ENCODE measurements at places on chromosomes 6 and 20.

DNA sequence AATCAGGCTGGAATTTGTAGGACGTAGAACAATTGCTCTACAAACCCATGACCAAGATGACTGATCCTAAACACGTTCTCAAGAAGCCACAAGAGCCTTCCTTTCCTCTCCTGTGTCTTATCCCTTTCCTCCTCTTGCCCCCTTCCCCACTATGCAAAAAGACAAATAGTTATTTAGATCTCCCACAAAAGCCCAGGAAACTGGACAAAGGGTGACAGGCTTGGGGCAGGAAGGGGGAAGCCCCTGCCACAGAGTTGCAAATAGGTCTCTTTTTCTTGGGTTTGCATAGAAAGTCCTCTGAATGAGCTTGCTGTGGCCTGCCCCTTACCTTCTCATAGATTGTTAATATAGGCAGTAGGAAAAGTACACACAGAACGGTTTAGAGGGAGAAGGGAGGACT is 377.1 kb upstream of the BTBD3 start:
- no peak for DNase-seq

DNA sequence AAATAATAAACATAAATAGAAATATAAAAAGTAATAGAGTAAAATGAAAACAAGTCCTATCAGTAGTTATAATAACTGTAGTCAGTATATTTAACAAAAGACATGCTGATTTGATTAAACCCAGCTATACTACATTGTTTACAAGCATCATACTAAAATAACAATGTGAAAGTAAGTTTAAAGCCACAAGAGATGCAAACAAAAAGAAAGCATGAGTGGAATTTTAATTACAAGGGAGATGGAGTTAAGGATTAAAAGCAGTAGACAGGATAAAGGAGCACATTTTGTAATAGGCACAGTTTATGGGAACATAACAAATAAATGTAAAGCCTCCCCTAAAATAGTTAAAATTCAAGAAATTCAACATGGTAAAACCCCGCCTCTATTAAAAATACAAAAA is 41.5 kb downstream of the SENP6 start:
- no peak for DNase-seq

DNA sequence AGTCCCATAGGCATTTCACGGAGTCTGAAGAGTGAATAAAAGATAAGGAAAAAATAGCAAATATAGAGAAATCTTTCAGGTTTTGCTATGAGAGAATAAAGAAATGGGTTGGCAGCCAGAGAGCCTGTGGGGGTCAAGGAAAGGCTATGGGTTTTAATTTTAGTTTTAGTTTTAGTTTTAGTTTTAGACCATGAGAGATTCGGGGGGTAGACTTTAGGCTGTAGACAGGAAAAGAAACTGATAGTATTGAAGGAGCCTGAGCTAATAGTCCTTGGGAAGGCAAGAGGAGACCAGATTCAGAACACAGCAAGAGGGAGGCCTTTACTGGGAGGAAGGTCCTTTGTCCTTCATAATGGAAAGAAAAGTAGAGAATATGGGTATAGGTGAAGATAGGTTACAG is 19.3 kb downstream of the DOP1A start:
- DNase-seq: no peak

DNA sequence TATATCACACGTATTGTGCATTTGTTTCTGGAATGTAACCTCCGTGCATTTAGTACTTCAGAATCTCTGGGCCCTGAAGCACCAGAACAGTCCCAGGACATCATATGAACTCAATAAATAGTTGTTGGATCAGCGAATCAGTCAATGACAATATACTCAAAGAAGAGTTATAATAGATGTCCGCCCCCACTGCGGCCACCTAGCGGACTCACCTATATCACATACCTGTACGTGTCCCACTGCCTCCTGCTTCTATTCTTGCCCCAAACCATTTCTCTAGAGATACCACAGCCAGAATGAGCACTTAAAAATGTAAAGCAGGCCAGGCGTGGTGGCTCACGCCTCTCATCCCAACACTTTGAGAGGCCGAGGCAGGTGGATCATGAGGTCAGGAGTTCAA is 73.9 kb downstream of the DCDC2 start:
- DNase-seq: no peak

Measured in GM18507 (cell line).